ENCODE measurements at places on chromosomes 6 and 20.
A peak's percentile ranks its signal among the peaks of the same experiment; 100 is the strongest.

DNA sequence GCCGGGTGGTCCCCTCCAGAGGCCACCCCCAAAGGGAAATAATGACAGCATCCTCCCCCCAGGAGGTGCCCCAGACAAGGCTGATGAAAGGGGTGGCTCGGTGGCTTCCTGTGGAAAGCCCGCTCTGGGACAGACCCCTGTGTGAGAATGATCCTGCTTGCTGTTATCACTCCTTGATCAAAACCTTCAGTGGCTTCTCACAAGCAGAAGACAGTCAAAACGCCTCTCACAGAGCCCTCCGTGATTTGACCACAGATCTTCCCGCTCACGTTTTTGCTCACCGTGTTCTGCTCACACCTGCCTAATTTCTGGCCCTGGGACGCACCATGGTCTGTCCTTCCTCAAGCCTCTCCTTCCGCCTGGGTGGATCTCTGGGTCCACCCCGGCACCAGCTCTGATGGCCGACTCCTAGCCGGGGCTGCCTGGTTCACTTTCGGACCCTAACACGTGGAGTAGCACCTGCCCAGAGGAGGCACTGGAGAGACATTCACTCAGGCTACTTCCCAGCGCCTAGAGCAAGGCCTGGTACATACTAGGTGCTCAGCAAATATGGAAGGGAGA is 210.4 kb downstream of the ANKRD60 start:
- DNase-seq = no peak

- DNase-seq = peak; percentile 7
These were observed 4.5 kb downstream of the LAMA5 start for GRCh38 chr20:62362590-62362940.

DNA sequence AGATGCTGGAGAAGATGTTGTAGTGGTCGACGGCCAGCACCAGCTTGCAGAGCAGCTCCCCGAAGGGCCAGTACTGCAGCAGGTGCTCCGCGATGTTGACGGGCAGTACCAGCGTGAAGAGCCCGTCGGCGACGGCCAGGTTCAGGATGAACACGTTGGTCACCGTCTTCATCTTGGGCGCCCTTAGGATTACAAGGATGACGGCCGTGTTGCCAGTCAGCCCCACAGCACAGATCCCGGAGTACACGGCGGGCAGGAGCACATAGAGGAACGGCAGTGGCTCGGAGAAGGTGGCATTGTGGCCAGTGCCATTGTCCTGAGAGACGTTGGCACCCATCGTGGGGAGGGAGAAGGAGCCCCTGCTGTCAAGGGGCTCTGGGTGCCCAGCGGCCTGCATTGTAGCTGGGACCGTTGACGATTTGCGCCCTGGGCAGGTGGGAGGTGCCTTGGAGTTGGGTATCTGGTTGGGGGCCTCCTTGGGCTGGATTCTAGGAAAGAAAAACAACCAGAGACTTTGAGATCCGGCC is 867 bp downstream of the NPBWR2 start:
- peak; percentile 2 for DNase-seq

DNA sequence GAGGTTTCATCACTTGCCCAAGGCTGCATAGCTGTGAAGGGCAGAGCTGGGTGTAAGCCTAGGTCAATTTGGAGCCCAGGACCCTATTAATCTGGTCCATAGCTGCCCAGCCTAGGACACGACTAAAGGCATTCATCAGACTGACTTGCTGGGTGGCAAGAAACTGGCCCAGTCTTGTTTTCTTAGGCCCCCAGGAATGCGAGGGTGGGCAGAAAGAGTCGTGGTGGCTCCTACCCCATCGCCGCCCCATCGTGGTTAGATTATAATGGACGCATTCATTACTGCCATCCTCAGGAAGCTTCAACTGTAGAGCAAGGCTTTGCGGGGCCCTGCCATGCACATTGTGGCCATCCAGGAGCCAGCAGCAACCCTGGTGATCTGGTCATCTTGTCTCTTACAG is 16.1 kb downstream of the DYNLRB1 start:
- DNase-seq = no peak

- no peak for DNase-seq
These were observed 467.6 kb downstream of the DHX35 start for GRCh38 chr20:39429726-39430125.

DNA sequence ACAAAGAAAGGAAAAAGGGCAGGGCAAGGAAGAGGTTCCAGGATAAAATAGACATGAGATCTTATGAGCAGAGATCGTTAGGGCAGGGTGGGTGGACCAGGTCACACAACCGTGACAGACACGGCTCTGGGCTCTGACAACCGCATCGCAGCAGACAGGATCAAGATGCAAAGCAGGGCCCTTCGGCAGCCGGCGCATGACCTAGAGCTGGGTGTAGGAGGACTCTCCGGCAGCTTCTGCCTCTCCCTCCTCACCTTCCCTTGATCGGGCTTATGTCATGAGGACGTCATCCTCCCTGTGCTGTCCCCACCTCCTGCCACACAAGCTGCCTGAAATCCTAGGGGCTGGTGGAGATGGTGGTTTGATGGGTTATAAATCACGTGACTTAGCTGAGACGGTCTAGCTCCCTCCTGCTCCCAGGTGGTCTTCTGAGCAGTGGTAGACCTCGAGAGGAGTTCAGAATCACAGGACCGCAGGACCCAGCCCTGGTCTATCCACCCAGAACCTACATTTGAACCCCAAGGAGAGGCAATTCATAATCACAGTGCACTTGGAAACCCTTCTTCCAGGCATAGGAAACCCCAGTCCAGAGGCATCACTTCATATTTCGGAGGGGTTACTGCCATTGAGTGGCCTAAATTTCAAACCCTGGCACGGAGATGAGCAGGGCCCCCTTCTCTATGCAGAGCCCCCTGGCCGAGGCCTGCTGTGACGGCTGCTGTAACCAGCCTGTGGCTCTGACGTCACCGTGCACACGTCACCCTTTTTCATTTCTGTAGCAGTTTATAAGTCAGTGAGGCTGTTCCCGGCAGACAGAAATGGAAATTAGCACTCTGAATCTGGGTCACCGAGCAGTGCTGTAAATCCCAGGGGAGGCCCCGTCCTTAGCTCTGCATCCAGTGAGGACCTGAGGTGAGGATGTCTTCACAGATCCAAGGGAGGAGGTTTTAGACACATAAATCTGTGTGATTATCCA is 8.7 kb upstream of the CCR6 start:
- peak; percentile 67 for DNase-seq

DNA sequence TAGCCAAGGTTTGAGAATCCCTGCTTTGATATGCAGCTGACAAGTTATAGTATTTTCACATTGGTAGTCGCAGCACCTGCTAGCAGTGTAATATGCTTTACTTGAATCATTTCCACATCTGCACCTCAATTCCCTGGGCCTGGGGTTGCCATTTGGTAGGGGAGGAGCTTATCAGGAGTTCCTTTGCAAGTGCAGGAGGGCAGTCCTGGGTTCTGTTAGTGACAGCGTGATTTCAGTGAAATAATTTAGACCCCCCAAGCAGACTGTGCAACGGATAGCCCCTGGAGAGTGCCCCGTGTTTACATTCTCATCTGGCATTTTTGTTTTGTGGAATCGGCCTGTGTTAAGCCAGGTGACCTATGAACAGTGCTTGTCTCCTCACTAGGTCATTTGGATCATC is 6.0 kb downstream of the RAB5IF start:
- no peak for DNase-seq

- DNase-seq = no peak
These were observed 6.6 kb downstream of the PPDPF start for GRCh38 chr20:63527184-63527583.
